ENCODE measurements at places on chromosomes 2 and 18.

- no peak for DNase-seq
These were observed 738.7 kb downstream of the SOCS6 start for GRCh38 chr18:71027531-71027930.

GRCh38 chr2:169015943-169016342 is 15.2 kb downstream of the ABCB11 start:
- DNase-seq, result no peak

- DNase-seq, result no peak
These were observed 540.5 kb downstream of the SLC4A3 start for GRCh38 chr2:220167956-220168355.

- DNase-seq, result no peak
These were observed 97.9 kb downstream of the BAZ2B start for GRCh38 chr2:159518321-159519005.

DNA sequence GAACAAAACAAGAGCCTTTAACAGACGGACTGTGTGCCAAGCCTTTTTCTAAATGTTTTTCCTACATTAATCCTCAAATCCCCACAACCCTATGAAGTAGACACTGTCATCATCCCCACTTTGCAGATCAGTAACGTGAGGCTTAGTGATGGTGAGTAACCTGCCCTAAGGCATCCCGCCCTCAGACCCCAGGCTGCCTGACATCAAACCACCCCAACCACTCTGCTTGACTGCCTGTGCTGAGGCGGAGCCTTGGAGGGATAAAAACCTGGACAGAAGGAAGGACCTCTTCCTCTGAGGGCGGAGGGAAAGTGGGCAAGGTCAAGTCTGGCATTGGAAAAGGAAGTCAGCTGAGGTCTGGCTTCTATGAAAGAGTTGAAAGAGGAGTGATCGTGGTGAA is 104.6 kb downstream of the SP3 start:
- no peak for DNase-seq

GRCh38 chr2:44535376-44535775 is 173.6 kb downstream of the CAMKMT start:
- DNase-seq, result no peak

DNA sequence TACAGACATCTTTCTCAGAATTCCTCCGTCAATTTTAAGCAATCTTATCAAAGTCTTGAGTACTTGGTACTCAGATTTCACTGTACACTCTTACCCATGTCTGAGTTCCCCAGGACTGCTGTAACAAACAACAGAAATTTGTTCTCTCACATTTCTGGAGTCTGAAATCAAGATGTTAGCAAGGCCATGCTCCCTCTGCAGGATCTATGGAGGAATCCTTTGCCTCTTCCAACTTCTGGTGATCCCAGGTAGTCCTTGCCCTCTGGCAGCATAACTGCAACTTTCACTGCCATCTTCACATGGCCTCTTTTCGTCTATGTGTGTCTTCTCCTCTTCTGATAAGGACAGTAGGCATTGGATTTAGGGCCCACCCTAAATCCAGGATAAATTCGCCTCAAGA is 17.1 kb upstream of the CACNB4 start:
- no peak for DNase-seq

GRCh38 chr2:74706741-74707140 is 52.7 kb downstream of the SEMA4F start:
- no peak for DNase-seq

DNA sequence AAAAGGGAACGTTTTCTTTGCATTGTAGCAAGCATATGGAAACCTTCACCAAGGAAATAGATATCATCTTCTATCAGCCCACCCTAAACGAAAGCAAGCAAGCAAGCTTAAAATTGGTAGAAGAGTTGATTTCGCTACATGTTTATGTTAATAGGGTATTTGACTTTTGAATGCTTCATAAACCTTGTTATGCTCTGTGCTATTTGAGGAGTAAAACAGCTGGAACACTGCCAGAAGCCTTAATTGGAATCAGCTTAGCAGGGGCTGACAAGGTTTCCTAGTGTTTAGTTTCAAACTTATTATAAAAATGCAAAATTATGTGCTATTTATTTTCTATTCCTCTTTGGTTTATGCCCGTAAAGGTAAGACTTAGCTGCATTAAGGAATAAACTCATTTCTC is 70.6 kb upstream of the LINC00305 start:
- no peak for DNase-seq

- DNase-seq, result peak; percentile 74
These were observed 90.6 kb upstream of the TAF1B start for GRCh38 chr2:9752441-9753275.

DNA sequence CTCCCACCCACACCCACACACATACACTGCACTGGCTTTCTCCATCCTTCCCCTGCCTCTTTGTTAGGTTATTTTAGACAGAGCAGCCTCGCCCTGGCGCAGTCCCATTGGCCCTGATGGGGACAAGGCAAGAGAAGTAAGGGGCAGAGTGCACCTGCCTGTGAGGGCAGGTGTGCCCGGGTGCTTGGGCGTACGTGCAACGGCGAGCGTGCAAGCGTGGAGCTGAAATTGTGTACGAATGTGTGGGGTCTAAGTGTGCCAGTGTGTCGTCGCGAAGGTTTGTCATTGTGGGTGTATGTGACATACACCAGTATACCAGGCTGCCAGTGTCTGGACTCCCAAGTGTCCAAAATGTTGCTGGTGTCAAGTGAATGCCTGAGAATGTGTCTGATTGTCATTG is 544 bp downstream of the LRATD1 start:
- DNase-seq, result no peak

GRCh38 chr2:177535958-177536504 is 143.5 kb downstream of the AGPS start:
- no peak for DNase-seq

DNA sequence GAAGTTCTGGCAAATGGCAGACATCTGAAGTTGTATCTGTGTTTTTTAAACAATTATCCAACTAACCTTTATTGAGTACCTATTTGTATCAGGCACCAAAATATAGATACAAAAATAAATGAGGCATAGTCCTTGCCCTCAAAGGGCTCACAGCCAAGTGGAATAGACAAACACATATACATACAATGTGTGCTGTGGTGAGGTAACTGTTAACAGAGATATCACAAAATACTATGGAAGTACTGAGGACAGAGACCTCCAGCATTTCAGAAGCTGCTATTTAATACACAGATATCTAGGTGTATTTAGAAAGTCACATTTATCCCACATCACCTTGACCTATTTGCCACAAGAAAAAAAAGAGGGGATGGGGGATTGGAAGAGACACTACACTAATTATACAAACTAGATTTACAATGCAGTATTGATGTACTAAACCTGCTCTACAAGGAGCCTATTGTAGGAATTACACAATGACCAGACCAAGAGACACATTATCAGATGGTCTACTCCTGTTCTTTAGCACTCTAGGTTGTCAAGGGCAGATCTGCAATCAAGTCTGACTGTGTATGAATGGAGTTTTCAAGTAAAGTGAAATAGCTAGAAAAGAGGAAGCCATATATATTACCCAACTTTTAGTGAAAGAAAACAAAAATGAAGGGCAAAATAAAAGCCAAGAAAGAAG is 62.2 kb downstream of the SPIRE1 start:
- DNase-seq, result no peak

- no peak for DNase-seq
These were observed 328.8 kb upstream of the GCFC2 start for GRCh38 chr2:76039505-76039904.

Measured in stimulated activated CD4-positive, alpha-beta T cell treated with anti-CD3 and anti-CD28 coated beads, TNF-alpha, amount 100 ng/mL, for 24 hours (primary cell).